Activated naive CD8-positive, alpha-beta T cell treated with anti-CD3 and anti-CD28 coated beads, Interleukin-2, amount 10 ng/mL, durations not matched to agents 7 days and 5 days (primary cell): ENCODE measurements at places on chromosomes 7 and 10. TPM values are rescaled to one million over a fixed set of nuclear protein-coding genes. Genes with fewer than 3 reads are reported as not detected.

- H3K4me1 ChIP-seq = peaks cover 8% of the 10 kb centered on the region
- H3K27me3 ChIP-seq = peaks cover 42% of the 10 kb centered on the region
- no peak overlapping the region for H3K27ac ChIP-seq
- DNase-seq = no peak
Measured at GRCh38 chr10:70437721-70438120, 3.8 kb downstream of the NODAL start.

DNA sequence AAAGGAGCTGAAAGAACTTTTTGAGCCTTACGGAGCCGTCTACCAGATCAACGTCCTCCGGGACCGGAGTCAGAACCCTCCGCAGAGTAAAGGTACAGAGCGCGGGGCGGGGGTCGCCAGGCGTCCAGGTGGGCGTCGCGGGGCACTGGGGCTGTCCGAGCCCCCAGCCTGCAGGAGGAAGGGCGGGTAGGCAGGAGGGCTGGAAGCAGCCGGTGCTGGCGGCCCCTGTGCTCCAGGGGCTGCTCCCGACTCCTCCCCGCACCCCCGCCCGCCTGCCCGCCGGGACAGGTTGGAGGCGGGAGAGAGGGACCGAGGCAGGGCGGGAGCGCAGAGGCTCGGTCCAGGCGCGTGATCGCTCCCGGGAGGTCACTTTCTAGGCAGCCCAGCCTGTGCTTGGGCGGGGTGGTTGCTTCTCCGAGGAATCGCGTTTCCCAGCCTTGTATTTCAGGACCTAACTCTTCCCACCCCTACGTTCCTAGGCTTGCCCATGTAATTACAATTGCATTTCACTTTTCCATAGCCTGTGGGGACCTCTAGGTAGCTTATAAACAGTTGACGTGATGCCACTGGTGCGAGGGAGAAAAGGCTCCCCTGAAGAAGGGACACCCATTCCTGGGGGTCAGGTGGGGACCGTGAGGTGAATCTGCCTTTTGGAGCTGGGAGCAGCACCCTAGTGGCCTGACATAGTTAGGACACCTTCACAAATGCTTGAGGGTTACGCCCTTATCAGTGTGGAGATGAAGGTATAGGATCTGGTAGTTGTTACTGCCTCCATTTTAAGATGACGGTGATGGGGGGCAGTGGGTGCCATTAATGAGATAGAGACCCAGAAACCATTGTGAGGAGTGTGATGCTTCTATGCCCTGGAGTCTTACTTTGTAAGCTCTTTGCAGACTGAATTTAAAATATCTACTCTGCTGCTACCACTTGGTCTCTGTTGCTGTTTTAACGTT lies 148.2 kb downstream of the CELF2 start:
- peak overlapping the region; percentile 99 for H3K27ac ChIP-seq
- H3K36me3 ChIP-seq = peaks cover 14% of the 10 kb centered on the region
- no peaks in the 10 kb centered on the region for H3K27me3 ChIP-seq
- peaks cover 41% of the 10 kb centered on the region for H3K4me1 ChIP-seq
- no peak overlapping the region for H3K4me3 ChIP-seq

DNA sequence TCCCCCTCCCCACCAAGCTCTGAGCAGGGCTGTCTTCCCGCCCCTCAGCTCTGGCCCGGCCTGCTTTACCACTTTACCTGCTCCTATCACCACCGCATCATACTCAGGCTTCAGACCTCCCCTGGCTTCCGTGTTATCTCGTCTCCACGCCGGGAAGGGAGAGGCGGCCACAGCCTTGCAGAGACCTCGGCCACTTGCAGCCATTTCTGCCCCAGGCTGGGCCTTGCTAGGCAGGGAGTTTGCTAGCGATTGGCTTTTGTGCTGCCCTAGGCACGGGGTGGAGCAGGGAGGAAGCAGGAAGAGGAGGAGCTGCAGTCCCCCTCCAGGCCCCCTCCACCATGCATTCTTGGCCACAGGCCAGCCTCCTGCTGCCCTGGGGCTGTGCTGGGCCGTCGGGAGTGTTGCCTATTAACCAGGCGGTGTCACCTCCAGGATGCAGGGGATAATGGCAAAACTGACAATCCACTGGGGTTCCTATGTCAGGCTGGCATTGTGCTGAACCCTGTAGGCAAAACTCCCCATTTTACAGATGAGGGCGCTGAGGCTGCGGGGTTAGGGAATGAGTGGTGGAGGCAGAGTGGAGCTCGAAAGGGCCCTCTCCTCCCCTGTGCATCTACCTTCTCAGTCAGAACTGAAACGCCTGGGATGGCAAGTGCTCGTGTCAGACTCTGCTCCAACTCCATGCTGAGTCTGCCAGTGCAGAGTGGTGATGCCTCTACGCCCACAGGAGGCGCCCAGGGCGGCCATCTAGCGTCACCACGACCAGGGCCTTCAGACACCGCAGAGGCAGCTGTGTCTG lies at the start of gene PYROXD2:
TSS of gene PYROXD2 (minus strand) at position 251 of the 799 bp plus-strand sequence. CDS start at position 204, 47 bp downstream.
- H3K4me3 ChIP-seq = peak within 1 kb of the TSS; percentile 99
- peak; percentile 68 for DNase-seq
- peak within 1 kb of the TSS; percentile 99 for H3K27ac ChIP-seq
- peaks cover 8% of the 10 kb centered on the region for H3K4me1 ChIP-seq
- H3K27me3 ChIP-seq = no peaks in the 10 kb centered on the region

DNA sequence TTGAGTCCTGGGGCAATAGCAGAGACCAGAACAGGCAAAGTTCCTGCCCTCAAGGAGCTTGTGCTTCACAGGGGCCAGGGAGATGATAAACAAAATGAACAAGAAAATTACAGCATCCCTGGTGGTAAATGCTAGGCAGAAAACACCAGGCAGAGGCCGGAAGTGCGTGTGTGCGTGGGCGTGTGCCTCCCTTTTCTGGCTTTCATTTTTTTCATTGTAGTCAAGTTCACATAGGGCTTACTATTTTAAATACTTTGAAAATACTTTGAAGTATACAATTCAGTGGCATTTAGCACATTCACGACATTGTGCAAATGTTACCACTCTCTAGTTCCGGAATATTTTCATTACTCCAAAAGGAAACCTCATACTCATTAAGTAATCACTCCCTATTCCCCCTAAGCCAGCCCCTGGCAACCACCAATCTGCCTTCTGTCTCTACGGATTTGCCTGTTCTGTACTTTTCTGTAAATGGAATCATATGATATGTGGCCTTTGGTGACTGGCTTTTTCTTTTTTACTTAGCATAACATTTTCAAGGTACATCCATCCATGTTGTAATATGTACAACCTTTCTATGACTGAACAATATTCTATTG lies 88.1 kb upstream of the PDCD4 start:
- peak overlapping the region; percentile 69 for H3K4me3 ChIP-seq
- no peaks in the 10 kb centered on the region for H3K27me3 ChIP-seq
- peak overlapping the region; percentile 91 for H3K27ac ChIP-seq

- no peaks in the 10 kb centered on the region for H3K36me3 ChIP-seq
- no peak for DNase-seq
- H3K27ac ChIP-seq = no peak overlapping the region
- no peaks in the 10 kb centered on the region for H3K4me1 ChIP-seq
- H3K27me3 ChIP-seq = no peaks in the 10 kb centered on the region
Measured at GRCh38 chr10:1882728-1883127, 145.4 kb upstream of the ADARB2 start.

Gene ARID5B
- total RNA-seq = 25.4 TPM

Gene TMEM130
- total RNA-seq = not detected

Gene CRYGN
- total RNA-seq = 0.91 TPM

Gene CLIP2
- 3.0 TPM for total RNA-seq

Gene RAB19
- 9.1 TPM for total RNA-seq

Gene SMURF1
- total RNA-seq = 16.2 TPM
